Kidney (tissue), 22 donors: ENCODE measurements at places on chromosomes 7 and 10.

- DNase-seq = no peak
These were observed 63.5 kb downstream of the UBE2H start for GRCh38 chr7:129889133-129889844.

GRCh38 chr10:49184642-49185111 lies 3.5 kb downstream of the TMEM273 start:
- DNase-seq = no peak

- DNase-seq = no peak
These were observed 83.4 kb downstream of the MACC1 start for GRCh38 chr7:20133803-20134202.

GRCh38 chr10:75352650-75353049 lies 48.9 kb downstream of the ZNF503 start:
- no peak for DNase-seq

DNA sequence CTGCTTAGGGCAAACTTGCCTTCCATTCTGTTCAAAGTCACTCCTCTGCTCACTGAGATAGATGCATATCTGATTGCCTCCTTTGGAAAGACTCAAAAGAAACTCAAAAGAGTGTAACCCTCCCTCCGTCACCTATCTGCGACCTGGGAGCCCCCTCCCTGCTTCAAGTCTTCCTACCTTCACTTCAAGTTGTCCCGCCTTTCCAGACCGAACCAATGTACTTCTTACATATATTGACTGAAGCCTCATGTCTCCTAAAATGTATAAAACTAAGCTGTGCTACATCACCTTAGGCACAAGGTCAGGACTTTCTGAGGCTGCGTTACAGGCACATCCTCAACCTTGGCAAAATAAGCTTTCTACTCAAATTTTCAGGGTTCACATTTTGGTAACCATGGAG lies 77.4 kb upstream of the C1GALT1 start:
- no peak for DNase-seq

GRCh38 chr7:93719546-93719945 lies 145.0 kb upstream of the CALCR start:
- DNase-seq = no peak

DNA sequence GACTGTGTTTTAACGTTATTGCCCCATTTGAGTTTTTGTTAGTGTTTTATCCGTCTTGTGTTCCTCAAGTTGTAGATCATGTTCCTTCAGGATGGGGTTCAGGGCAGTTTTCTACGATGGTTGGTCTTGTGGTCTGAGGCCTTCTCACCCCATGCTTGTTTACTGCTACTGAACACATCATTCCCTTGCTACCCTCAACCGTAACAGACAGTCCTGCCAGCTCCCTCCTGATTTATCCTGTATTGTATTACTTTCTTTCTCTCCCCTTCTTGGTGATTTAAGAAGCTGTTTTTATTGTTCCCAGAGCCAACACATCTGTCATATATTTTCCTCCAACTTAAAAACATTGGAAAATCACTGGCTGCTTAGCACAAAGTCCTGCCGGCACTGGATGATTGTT lies 719.8 kb downstream of the INHBA start:
- DNase-seq = peak; percentile 51

DNA sequence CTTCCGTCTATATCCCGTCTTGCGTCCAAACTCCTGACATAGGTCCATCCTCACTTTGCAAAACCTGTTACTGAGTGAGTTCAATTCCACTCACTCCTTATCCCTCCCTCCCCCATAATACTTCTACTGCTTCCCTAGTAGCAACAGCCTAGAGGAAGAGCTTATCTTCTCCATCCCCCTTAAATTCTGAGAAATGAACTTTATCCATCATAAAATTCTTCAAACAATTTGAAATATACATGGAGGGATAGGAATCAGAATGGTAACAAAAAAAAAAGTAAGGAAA lies 27.6 kb downstream of the SEMA3C start:
- no peak for DNase-seq

DNA sequence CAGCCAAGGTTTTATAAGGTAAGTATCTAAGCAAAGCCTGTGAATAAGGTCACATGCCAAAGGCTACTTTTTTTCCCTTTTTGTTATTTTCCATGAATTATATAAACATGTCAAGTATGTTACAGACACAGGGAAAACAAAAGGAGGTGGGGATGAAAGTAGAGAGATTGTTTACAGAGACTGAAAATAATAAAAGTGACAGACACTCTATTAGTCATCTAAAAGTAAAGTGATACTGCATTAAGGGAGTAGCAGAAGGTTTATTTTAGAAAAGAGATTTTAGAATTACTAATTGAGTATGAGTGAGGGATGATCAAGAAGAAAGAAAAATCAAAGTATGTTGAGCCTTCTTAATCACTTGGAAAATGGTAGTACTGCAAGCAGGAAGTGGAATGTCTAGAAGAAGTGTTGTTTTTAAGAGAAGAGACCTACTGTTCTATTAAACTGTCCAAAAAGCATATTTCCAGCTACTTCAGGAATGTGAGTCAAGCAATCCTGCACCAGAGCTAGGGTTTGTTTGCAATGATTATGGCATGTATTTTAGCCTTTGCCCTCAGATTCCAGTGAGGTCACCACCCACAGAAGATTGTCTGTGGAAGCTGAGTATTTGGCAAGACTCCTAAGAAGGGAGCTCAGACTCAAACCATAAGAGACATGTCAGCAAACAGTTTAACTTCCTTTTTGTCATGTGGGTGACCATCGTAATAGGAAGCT lies 177.9 kb upstream of the PLXDC2 start:
- peak; percentile 94 for DNase-seq
